Brain (organoid and tissue), 16 donors: ENCODE measurements at places on chromosomes 16 and 17.

GRCh38 chr16:54673313-54673712, 257.4 kb upstream of the IRX5 start:
- no peak for DNase-seq

GRCh38 chr17:1434150-1434549, 21.9 kb downstream of the CRK start:
- no peak for DNase-seq

DNA sequence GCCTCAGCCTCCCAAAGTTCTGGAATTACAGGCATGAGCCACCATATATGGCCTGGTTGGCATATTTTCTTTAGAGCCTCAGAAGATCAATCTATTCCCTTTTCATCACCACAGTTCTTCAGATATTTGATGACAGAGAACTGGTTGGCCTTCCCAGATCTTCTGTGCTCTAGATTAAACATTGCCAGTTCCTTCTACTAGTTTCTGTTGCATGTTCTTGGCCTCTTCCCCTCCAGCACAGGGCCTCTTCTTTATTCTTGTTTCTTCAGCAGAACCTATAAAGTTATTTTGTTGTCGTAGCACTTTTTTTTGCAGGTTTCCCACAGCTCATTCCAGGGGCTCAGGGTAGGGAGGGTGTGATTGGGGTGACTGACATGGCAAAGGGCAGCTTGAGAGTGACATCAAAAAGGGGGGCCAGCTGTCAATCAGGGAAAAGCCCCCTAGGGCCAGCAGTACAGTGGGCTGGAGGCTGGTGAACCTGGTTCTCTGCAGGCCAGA, 9.3 kb downstream of the CHD9 start:
- no peak for DNase-seq

DNA sequence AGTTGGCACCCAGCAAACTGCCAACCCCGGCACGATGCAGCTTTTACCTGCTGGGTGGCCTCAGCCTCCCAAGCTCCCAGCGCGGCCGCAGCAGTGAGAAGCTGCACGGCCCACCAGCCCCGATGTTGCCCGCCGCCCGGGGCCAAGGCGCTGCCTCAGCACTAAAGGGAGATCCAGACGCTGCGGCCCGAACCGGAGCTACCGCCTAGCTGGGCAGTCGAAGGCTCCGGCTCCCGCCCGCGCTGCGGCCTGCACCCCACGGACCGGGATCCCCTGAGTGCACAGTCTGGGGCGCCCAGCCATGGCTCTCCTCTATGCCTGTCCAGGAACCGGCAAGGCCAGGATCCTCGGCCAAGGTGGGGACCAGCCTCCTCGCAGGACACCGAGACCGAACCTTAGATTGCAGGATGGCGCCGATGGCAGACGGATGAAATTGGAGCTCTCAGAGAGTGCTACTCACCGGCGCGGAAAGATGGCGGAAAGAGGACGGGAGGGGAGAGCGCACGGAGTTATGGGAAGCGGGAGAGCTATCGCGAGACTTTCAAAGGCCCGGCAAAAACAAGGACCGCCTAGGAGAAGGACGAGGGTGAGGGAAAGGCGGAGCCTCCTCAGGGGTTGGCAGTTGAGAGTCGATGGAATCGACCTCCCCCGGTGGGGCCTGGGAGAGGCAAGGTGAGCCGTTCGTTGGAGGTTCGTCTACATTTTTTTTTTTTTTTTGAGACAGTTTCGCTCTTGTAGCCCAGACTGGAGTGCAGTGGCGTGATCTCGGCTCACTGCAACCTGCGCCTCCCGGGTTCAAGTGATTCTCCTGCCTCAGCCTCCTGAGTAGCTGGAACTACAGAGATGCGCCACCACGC, at the start of gene RPS15A:
TSS of gene RPS15A (minus strand) at position 485 of the 857 bp plus-strand sequence. CDS start 1,221 bp downstream, outside the sequence.
- peak; percentile 99 for DNase-seq

DNA sequence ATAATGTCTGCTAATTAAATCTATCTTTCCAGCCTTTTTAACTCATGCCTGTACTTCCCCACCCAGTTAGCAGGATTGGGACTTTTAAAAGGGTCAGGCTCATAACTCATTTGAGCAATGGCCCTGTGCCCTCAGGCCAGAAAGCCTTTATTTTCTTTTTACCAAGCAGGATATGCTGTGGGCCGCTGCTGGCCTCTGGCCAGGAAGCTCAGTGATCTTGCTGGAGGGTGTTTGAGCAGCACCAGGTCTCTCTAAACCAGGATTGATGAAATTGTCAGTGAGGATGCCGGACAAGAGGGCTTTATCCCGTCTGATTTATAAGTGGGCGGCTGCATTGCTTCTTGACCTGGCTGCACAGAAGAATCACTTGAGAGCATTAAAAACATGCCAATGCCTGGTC, 187.8 kb downstream of the RAB11FIP4 start:
- DNase-seq: no peak

GRCh38 chr17:76566988-76567431, 18.6 kb downstream of the ST6GALNAC2 start:
- DNase-seq: no peak

DNA sequence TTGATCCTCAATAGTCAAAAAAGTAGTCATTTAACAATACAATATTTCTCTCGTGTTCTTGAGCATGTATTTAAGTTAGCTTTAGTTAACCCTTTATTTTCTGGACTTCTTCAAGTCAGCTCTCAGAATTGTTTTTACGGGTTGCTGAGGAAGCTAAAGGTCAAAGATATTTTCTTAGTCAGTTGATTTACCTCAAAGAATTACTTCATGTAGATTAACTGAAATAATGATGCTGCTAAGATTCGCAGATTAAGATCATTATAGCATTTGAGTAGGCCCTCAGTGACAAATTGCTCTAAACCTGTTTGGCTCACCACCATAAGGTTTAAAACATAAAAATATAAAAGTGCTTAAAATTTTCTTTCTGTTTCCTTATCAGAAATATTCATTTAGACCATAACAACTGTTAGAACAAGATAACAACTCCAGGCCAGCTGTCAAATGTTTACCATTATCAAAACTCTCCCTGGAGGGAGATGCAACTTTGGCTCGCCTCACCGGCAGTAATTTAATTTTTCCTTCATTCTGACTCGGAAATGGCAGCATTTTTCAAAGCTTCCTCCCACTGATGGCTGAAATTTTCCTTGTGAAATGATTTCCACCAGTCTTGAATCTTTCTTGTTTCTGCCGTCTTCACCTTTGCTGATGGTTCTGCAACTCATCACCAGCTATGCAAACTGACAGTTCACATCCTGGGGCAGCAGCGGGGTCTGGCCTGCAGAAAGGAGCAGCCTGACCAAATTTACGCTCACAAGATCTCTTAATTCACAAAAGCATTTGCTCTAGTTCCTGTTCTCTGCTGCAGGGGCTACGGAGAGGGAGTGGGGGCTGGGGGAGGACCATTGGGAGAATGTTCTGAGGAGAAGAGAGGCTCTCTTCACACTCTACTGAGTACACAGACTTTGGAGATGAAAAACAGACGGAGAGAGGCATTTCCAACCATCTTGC, 254.8 kb upstream of the TBX2 start:
- peak; percentile 52 for DNase-seq

DNA sequence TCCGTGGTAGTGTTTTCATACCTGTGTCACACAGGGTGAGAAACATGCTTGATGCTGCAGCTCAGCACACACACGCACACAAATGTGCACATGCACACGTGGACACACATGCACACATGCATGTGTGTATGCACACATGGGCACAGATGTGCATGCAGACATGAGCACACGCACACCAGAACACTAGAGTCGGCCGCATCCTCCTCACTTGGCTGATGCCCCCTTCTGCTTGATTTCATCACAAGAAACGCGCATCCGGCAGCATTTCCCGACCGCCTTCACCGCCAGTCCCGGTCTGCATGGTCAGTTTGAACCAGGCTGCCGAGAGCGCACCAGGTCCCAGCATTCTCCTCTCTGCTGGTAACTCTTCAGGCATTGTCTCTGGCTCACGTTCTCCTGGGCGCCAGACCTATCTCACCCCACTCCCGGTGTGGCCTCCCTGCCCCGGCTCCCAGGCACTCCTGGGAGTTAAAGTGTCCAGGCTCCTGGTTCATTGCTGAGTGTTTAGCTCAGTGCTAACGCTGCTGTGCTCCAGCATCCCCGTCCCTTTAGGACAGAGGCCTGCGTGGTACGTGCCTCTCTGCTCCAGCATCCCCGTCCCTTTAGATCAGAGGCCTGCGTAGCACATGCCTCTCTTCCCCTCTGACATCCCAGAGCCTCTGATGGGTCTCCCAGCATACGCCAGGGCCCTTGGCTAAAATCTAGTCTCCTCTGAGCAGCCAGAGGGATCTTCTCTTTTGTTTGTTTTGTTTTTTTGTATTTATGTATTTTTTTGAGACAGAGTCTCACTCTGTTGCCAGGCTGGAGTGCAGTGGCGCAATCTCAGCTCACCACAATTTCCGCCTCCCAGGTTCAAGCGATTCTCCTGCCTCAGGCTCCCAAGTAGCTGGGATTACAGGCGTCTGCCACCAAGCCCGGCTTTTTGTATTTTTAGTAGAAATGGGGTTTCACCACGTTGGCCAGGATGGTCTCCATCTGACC, 16.0 kb downstream of the BAIAP2 start:
- no peak for DNase-seq

DNA sequence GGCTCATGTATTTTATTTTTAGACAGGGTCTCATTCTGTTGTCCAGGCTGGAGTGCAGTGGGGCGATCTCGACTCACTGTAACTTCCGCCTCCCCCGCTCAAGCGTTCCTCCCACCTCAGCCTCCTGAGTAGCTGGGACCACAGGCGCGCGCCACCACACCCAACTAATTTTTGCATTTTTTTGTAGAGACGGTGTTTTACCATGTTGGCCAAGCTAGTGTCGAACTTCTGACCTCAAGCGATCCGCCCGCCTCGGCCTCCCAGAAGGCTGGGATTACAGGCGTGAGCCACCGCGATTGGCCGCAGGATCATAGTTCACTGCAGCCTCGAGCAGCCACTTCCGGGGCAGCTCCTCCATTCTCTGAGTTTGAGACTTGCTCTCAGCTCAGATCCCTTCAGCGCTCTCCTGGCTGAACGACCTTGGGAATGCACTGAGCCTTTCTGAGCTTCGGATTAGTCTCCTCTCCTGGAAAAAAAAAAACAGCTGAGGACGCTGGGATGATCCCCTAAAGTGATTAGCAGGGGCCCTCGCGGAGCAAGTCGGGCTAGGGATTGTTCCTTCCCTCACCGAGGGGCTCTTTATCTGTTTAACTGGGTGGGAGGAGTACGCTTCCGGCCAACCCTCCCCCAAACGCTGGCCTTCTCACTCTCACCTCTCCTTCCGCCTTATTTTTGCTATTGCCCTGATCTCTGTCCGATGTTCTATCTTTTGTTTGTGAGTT, 1.1 kb upstream of the PKMYT1 start:
- no peak for DNase-seq

GRCh38 chr16:1120577-1120941, 24.5 kb upstream of the C1QTNF8 start:
- DNase-seq: no peak

- peak; percentile 88 for DNase-seq
Observed at GRCh38 chr16:53601961-53602360, 99.0 kb upstream of the AKTIP start.

- no peak for DNase-seq
Observed at GRCh38 chr17:57868007-57868909, 18.4 kb upstream of the MRPS23 start.

GRCh38 chr17:63641692-63642448, 19.7 kb downstream of the MAP3K3 start:
- no peak for DNase-seq

GRCh38 chr17:10477701-10478100, 8.3 kb upstream of the MYH4 start:
- DNase-seq: no peak

DNA sequence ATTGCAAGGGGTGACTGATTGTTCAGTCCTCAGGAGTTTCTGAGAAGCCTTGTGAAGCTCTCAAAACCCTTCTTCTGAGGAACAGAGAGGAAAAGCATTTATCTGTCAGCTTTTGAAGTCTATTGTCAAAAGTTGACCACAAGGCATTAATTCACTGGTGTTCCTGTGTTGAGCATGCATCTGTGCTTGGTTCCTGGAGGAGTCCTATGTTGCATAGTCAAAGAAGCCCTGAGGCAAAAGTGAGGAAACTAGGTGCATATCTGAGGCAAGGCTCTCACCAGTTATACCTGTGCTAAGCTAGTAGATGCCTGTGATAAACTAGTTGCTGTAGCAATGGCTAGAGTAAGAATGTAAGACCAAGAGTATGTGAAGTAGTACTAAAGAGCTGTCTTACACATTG, 1.8 kb upstream of the HEATR6 start:
- no peak for DNase-seq

- DNase-seq: no peak
Observed at GRCh38 chr16:12110361-12111107, 134.0 kb downstream of the SNX29 start.

- DNase-seq: no peak
Observed at GRCh38 chr16:88050952-88051660, 99.9 kb downstream of the BANP start.

GRCh38 chr16:82506692-82507670, 119.8 kb upstream of the CDH13 start:
- no peak for DNase-seq

- no peak for DNase-seq
Observed at GRCh38 chr16:78446486-78446885, 347.0 kb downstream of the WWOX start.

- peak; percentile 84 for DNase-seq
Observed at GRCh38 chr16:72220875-72221629, 49.1 kb upstream of the PMFBP1 start.

DNA sequence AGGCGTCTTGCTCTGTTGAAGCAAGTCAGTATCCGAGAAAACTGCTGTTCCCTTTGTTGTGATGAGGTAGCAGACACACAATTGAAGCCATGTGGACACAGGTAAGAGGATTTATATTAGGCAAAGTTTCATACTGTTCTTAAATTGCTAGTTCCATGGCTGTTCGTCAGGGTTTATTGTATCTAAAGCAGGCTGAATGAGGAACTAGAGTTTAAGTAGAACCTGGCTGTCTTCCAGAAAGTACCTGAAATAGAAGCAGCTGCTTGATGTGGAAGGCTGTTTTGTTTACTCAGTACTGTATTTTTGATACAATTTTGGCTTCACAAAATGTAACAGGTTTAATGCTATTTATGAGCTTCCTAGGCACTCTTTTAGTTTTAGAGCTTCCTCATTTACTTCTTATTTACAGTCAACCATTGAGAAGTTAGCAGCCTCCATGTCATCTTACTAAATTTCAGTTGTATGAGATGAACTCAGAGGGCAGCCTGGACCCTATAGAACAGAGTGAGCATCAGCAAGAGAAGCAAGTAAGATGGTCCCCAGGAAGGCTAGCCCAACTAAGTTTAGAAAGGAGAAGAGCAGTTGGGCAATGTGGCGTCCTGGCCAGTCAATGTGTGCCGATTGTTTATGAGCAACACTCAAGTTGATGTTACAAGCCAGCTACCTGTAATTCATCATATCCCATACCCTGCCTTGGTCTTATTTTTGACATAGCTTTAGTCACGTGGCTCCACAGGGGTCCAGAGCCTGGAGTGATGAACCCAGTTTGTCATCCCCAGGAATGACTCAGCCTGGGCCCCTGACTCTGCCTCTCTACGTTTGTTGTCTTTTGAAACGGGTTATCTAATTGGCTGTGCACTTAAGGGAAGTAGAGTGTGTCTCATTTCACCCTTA, 9.7 kb upstream of the ARL2BP start:
- no peak for DNase-seq

DNA sequence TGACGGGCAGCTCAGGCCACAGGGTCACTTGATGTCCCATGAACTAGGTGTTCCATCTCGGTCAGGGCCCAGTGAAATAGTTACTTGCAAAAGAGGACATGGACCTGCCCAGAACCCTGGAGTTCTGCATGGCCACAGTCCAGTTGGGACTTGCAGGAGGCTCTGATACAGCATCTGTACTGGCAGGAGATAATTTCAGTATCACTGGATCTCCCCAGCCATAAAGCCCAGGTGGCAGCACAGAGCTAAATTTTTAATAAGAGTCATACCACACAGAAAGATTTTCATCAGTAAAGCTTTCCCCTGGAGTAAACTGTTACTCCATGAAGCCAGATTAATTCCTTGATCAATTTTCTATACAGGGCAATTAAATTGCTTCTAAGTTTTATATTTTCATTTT, 18.0 kb upstream of the SLC16A5 start:
- DNase-seq: peak; percentile 51
